ENCODE measurements at places on chromosomes 12 and 14.

DNA sequence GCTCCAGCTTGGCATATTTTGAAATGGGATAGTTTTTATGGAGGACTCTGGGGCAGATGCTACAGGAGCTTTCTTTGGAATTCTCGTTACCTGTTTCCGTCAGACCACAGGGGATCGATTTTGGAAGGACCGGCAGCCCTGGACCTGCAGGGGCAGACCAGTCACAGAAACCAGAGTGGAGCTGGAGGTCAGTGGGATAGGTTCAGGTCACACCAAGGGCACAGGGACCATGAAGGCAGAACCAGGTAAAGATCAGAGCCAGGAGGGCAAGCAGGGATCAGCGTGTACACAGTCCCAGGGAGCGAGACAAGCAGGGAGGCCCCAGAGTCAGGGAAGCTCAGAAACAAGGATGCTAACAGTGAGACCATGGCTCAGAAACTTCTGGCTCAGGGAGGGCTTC lies 45.5 kb downstream of the TSPAN11 start:
- DNase-seq, result no peak

DNA sequence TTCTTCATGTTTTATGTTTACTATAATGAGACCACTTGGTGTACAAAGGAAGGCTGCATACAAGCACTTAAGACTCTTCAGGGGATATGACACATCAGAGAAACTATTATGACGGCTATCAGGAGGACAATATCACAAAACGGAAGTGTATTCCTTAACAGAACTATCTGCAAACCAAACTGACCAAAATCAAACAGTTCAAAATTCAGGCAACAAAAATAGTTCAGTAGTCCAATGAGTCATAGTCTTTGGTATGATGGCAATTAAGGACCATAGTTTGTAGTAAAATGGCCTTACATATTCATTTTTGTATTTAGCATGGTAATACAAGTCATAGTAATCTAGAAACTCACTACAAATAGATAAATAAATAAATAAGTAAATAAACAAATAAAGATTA lies 1638.7 kb upstream of the SEL1L start:
- DNase-seq, result no peak

GRCh38 chr12:54368025-54368708 lies 3.9 kb upstream of the GPR84 start:
- no peak for DNase-seq

GRCh38 chr14:76742185-76742584 lies 19.1 kb upstream of the VASH1 start:
- no peak for DNase-seq

Data from NCI-H510A treated with DMSO at 0.1 percent for 48 hours (cell line).